Kidney epithelial cell (primary cell): ENCODE measurements at places on chromosomes 1 and 21.

GRCh38 chr1:153539395-153540093 lies 1.2 kb downstream of the S100A5 start:
- no peak for DNase-seq

- DNase-seq = no peak
Observed at GRCh38 chr1:39866767-39867166, 16.5 kb downstream of the TRIT1 start.

GRCh38 chr1:71649608-71650007 lies 568.8 kb upstream of the ZRANB2 start:
- no peak for DNase-seq

GRCh38 chr1:200525090-200525987 lies 95.2 kb downstream of the KIF14 start:
- DNase-seq = no peak

DNA sequence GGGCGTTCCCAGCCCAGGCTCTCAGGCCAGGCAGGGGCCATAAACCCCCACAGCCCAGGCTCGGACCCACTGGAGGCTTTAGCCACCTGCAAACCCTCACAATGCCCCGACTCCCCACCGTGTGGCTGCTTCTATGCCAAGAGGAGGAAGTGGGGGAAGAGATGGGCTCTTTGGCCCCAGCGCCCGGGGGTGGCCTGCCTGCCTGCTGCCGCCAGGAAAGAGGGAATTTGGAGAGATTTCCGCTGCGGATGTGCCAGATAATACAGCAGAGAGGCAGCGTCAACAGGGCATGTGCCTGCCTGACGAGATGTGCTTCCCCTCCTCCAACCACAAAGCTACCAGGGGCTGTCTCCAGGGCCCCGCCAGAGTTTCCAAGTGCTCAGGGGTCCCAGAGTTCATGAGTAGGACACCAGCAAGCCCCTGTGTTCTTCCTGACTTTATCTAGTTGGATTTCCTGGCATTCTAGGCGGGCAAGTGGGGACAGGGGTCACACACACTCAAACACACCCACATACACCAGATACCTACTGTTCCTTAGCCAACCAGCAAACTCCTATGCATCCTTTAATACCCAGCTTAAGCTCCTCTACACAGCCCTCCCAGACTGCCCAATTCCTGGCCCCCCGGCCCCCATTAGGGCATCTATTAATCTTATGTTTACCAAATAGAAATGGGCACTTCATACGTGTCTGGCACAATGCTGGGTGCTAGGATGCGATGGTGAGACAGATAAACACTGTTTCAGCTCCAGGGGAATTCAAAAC lies 14.1 kb downstream of the EPHA2 start:
- DNase-seq = no peak

GRCh38 chr1:200899954-200900867 lies 5.5 kb downstream of the INAVA start:
- DNase-seq = no peak

DNA sequence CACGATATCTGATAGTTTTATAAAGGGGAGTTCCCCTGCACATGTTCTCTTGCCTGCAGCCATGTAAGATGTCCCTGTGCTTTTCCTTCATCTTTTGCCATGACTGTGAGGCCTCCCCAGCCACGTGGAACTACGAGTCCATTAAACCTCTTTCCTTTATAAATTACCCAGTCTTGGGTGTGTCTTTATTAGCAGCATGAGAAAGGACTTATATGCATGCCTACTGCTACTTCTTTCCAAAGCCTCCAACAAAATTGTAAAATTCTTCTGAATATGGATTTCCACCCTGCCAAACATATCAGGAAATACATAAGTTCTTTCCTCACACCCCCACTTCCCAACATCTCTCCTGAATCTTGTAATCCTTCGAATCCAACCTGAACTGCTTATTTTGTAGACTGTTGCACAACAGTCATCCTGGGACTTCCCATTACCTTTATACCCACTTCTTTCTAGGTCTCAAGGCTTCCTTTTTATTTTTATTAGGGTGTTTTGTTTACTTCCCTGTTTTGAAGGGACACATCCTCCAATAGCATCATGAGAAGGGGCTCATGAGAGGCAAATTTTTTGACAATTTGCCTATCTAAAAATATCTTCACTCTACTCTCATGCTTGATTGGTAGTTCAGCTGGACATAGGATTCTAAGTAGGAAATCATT lies 67.5 kb upstream of the MUTYH start:
- DNase-seq = no peak

GRCh38 chr21:34613679-34614627 lies 960 bp downstream of the RCAN1 start:
- no peak for DNase-seq

DNA sequence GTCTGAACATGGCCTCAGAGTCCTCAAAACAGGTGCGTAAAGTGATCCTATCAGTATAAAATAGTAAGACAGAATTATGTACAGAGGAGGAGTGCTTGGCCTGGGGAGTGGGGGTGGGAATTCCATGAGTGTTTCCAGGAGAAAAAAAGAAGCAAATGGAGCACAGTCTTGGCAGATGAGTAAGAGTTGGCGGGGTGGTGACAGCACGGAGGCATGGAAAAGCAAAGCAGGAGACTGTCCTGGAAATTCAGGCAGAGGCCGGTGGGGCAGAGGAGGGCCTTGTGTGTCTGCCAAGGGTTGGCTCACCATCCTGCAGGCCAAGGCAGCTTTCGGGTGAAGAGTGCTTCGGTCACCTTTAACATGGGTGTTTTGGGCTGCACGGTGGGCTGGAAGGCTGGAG lies 63.4 kb downstream of the OPTC start:
- DNase-seq = no peak

- DNase-seq = no peak
Observed at GRCh38 chr1:154193821-154194220, 1.9 kb upstream of the TPM3 start.

DNA sequence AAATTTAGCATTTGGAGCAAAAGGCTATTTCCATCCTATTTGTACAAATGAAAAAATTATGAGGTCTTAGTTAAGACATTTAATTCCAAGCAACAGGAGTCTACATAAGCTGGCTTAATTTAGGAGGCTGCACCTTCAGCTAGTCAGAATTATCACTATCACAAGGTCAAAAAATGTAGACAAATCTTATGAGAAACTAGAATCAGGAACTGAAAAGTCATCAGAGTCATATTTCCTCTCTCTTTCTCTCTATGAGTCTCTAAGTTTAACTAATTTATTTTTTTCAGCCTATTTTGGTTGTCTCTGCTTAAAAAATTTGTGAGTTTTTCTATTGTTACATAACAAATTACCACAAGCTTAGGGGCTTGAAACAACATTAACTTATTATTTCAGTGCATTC lies 807.1 kb upstream of the PRMT6 start:
- no peak for DNase-seq

DNA sequence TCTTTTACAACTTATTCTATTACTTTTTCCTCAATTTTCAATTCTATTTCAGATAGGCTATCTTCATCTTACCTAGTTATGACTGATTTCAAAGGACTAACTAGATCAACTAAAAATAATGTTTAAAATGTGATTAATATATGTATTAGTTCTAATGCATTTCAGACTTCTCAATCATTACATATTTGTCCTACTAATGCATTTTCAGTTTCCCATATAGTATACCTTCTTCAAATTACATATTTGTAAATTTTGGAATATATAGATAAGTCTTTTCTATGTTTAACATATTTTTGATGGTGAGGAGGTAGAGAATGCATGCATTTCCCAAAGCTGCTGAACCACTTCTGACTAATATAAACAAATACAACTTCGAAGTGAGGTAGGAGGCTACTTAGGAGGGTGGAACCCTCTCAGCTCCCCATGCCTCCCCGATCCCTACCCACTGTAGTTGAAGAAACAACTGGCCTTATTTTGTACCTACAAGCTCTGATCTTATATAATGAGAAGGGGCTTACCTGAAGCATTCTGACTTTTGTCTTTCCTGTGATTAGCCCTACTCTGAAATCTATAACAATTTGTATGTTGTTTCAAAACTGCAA lies 1.7 kb downstream of the TRMT1L start:
- no peak for DNase-seq

DNA sequence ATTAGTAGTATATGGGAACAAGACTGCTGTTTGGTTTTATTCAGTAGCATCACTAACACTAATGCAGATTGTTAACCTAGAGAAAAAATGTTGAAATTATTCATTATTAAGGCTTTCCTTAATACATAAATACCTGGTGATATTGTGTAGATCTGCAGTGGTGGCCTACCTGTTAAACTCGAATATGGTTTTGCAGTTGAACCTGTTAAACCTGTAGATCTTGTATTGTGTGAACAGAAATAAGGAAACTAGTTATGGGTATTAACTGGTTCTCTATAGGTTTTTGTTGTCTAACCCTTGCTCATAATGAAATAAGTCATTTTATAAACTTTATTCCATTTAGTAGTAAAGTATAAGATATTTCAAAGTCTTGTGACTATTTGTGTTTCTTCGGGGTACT lies 23.9 kb downstream of the PKN2 start:
- DNase-seq = no peak

- no peak for DNase-seq
Observed at GRCh38 chr1:75708910-75709309, 15.6 kb upstream of the ACADM start.

DNA sequence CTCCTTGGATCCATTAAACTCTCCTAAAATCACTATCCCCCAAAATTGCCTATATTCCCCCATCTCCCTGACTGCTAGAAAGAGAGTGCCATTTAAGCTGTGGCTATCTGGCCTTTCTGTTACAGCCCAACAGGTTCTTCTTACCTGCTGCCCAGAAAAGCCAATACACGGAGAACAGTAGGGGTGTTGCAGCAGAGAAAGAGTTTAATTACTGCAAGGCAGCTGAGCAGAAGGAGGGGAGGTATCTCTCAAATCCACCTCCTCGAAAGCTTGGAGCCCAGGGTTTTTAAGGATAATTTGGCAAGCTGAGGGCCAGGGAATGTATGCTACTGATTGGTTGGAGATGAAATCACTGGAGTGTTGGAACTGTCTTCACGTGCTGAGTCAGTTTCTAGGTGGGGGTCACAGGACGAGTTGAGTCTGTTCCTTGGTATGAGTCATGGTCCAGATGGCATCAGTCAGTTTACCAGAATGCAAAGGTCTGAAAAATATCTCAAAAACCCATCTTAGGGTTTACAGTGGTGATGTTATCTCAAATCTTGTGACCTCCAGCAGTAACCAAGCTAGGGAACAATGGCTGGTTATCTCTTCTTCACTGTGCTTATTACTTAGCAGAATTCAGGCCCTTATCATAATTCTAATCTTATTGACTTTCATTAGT lies 89.8 kb downstream of the SMYD3 start:
- DNase-seq = peak; percentile 16

DNA sequence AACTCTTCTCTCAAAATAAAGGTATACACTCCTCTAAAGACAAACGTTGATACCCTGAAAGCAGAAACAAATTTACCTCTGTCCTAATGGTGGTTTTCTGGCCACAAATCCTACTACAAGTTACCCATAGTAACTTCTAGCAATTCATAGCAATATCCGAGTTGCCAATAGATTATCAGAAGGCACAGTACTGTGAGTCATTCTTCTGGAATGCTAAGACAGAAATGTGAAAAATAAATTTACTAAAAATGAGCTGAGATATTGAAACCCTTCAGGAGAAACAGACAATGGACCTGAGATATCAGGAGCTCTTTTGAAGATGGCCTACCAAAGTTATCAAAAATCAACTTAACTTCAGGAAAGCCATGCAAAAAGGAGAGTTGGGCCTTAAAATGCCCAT lies 715.0 kb upstream of the ADAMTS5 start:
- DNase-seq = no peak

GRCh38 chr1:221760911-221761310 lies 19.0 kb upstream of the DUSP10 start:
- DNase-seq = no peak

- no peak for DNase-seq
Observed at GRCh38 chr1:182670032-182670749, 14.2 kb downstream of the RGS8 start.

DNA sequence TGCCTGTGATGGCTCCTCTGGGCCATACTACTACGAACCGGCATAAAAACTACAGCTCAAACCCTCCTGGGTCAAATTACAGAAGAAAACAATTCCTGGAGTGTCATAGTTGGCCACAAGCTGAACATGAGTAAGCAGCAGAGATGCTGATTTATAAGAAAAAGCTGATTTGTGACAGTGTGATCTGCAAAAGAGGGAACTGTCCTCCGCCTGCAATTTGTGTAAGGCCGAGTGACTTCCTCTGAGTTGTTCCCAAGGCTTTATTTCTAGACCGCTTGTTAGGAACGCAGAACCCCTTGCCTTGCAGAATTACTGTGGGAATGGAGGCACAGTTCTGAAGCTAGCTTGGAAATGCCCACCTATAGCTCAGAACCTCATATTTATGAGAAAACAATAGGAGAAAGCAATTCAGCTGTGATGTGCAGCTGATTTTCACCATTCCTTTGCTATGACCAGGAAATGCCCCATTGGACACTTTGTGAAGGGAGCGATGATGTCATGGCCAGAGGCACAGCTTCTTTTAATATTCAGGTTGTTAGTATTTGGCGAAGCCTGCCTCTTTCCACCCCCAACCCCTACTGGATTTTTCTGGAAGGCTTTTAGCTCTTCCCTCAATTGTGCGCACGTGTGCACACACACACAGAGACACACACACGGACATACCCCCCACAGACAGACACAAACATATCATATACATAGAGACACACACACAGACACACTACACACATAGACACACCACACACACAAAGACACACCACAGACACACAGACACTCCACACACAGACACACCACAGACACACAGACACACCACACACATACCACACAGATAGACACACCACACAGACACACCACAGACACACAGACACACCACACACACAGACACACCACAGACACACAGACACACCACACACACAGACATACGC lies 47.6 kb downstream of the IER5 start:
- DNase-seq = no peak

- no peak for DNase-seq
Observed at GRCh38 chr1:213759359-213760181, 228.2 kb upstream of the PROX1 start.

- DNase-seq = peak; percentile 56
Observed at GRCh38 chr1:115373305-115373704, 35.3 kb upstream of the NGF start.

DNA sequence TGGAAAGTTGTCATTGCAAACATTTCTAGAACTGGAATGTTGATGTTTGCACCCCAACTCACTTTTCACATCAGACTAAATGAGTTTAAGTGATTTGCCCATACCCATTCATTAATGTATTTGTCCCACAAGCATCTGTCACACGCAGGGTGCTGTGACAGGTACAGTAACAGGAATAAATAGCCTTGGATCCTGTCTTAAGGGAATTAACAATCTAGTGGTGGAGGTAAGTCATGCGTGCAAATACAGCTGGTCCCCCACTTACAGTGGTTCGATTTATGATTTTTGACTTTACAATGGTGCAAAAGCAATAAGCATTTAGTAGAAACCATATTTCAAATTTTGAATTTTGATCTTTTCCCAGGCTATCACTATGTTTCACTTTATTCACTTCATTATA lies 17.5 kb upstream of the PRDM2 start:
- no peak for DNase-seq

DNA sequence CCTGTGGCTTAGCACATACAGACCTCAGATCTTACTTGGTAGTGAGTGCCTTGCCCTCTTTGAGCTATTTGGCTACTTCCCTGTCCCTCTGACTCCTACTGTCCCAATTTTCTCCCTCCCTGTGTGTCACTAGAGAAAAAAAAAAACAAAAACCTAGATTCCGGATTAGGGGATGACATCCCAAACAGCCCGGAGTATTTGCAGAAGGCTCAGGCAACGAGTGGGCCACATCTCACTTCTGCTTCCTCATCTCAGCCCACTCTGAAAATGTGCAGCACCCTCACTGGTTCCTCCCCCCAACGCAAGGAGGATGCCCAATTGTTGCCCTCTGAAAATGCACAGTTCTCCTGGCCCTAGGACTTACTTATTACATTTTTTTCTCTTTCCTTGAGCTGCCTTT lies 4.9 kb downstream of the NHLH1 start:
- no peak for DNase-seq
